Upper lobe of left lung (tissue), 6 donors: ENCODE measurements at places on chromosomes 5 and 9. TPM values are rescaled to one million over a fixed set of nuclear protein-coding genes. Genes with fewer than 3 reads are reported as not detected.

The ASPN gene
- 9.6 TPM for total RNA-seq

The NEUROG1 gene
- not detected for total RNA-seq

The GABBR2 gene
- total RNA-seq: not detected

DNA sequence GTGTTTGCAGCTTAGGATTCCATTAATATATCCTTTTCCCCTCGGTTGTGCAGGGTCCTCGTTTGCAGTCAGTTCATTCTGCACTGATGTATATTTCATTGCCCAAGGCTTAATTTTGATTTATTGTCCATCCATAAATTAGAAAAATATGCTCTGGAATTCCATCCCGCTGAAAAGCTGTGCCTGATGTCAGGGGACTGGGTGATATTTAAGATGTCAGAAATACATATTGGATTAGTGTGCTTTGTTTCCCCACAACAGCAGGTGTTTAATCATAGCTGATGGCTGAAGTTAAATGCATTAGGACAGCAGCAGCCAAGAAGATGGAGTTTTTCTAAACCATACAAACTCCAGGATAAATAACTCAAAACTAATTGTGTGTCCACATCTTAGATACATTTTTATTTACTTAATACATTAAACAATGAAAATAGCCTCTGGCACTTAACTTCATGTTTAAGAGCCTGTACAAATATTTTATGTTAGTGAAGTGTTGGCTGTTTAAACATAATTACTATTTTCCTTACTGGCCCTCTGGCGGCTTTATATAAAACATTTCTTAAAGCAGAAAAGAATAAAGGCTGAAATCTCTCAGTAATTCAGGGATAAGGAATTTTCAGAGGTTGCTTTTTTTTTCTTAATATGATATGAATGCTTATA is 170.4 kb upstream of the TBCA start:
- no peak for DNase-seq

GRCh38 chr9:100521282-100521681 is 48.3 kb downstream of the TMEFF1 start:
- no peak for DNase-seq

DNA sequence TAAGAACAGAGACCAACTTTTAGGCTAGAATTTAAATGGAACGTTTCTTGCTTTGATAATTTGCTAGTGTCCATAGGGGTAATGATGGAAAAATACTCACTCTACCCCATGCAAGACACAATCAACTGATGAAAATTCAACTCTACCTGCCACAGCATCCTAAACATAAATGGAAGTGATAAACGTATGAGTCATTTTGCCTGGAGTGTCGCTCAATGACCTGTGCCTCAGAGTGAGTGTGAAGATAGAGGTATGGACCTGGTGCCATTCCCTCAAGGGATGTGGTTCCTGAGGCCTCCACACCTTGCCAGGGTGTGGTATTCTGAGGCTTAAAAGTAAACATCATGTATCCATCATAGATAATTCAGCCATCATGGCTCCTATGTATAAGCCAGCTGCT is 14.0 kb downstream of the ARL14EPL start:
- DNase-seq: no peak

- no peak for DNase-seq
These were observed 4.2 kb downstream of the ZBTB43 start for GRCh38 chr9:126809068-126809467.

GRCh38 chr9:112378328-112379176 is 1.4 kb upstream of the HSDL2 start:
- DNase-seq: peak; percentile 55

GRCh38 chr5:147791181-147791580 is 8.7 kb upstream of the JAKMIP2 start:
- DNase-seq: no peak
